ENCODE measurements at places on chromosomes 11 and 22. TPM values are rescaled to one million over a fixed set of nuclear protein-coding genes. Genes with fewer than 3 reads are reported as not detected.

ANO1 gene
- not detected for polyA plus RNA-seq

TRIM49 gene
- polyA plus RNA-seq: not detected

OR2AG1 gene
- not detected for polyA plus RNA-seq

YPEL1 gene
- 16.8 TPM for polyA plus RNA-seq

CDC42EP2 gene
- not detected for polyA plus RNA-seq

GRM5 gene
- polyA plus RNA-seq: not detected

NAP1L4 gene
- polyA plus RNA-seq: 89.0 TPM

SYCE3 gene
- polyA plus RNA-seq: not detected

SEZ6L gene
- not detected for polyA plus RNA-seq

WNT11 gene
- polyA plus RNA-seq: not detected

TMPRSS4 gene
- polyA plus RNA-seq: not detected

CDC42EP1 gene
- 0.19 TPM for polyA plus RNA-seq

FAM83F gene
- not detected for polyA plus RNA-seq

SCUBE2 gene
- polyA plus RNA-seq: not detected

AIFM3 gene
- polyA plus RNA-seq: 2.3 TPM

PRG3 gene
- polyA plus RNA-seq: not detected

IGSF22 gene
- 4.0 TPM for polyA plus RNA-seq

ROBO4 gene
- polyA plus RNA-seq: not detected

LRRN4CL gene
- not detected for polyA plus RNA-seq

HEPN1 gene
- polyA plus RNA-seq: not detected

MAPK8IP2 gene
- polyA plus RNA-seq: not detected

LMO1 gene
- not detected for polyA plus RNA-seq

APOL3 gene
- polyA plus RNA-seq: 52.0 TPM

USH1C gene
- not detected for polyA plus RNA-seq

USP2 gene
- not detected for polyA plus RNA-seq

OR10A2 gene
- polyA plus RNA-seq: not detected

APLNR gene
- polyA plus RNA-seq: not detected

EHF gene
- not detected for polyA plus RNA-seq

MMP3 gene
- not detected for polyA plus RNA-seq

TREH gene
- polyA plus RNA-seq: not detected

CD3G gene
- 12.9 TPM for polyA plus RNA-seq

MISFA gene
- 0.89 TPM for polyA plus RNA-seq

LRRC55 gene
- not detected for polyA plus RNA-seq

TEAD1 gene
- polyA plus RNA-seq: not detected

PANX3 gene
- polyA plus RNA-seq: not detected

ZFTA gene
- 0.39 TPM for polyA plus RNA-seq

PHF5A gene
- 23.8 TPM for polyA plus RNA-seq

SHISAL1 gene
- not detected for polyA plus RNA-seq

SCGB2A2 gene
- not detected for polyA plus RNA-seq

All from IgD-negative memory B cell (primary cell).